Endothelial cell of umbilical vein (primary cell): ENCODE measurements at places on chromosomes 11 and 22. TPM values are rescaled to one million over a fixed set of nuclear protein-coding genes. Genes with fewer than 3 reads are reported as not detected.

CABP4 gene
- 4.2 and 5.0 TPM in 2 replicates for total RNA-seq

SCGB1D2 gene
- total RNA-seq = not detected in 2 replicates

TCF20 gene
- 36.7 and 38.3 TPM in 2 replicates for total RNA-seq

RTN4RL2 gene
- total RNA-seq = 0.83 and 1.3 TPM in 2 replicates

MYBPC3 gene
- not detected in 2 replicates for total RNA-seq

OR52I2 gene
- total RNA-seq = not detected in 2 replicates

RFPL3 gene
- total RNA-seq = not detected in 2 replicates

OR8I2 gene
- not detected in 2 replicates for total RNA-seq

CREB3L1 gene
- total RNA-seq = 0.78 and 0.84 TPM in 2 replicates

MCAM gene
- total RNA-seq = 1,012 and 1,027 TPM in 2 replicates

FDXACB1 gene
- total RNA-seq = 1.4 and 3.3 TPM in 2 replicates

MS4A1 gene
- not detected in 2 replicates for total RNA-seq

GLB1L2 gene
- total RNA-seq = 0.28 and 0.55 TPM in 2 replicates

TMEM151A gene
- total RNA-seq = not detected in 2 replicates

AASDHPPT gene
- total RNA-seq = 29.8 and 34.2 TPM in 2 replicates

TREH gene
- not detected in 2 replicates for total RNA-seq

LMF2 gene
- total RNA-seq = 89.7 and 94.8 TPM in 2 replicates

MRPL17 gene
- 86.8 and 87.2 TPM in 2 replicates for total RNA-seq

OR8D4 gene
- not detected in 2 replicates for total RNA-seq

ZNF280B gene
- total RNA-seq = 3.1 TPM in 2 replicates

TRIM51 gene
- not detected in 2 replicates for total RNA-seq

HNRNPUL2 gene
- 53.4 and 56.2 TPM in 2 replicates for total RNA-seq

GPHA2 gene
- not detected in 2 replicates for total RNA-seq

FOLH1 gene
- 0.53 and 1.4 TPM in 2 replicates for total RNA-seq

TRIOBP gene
- 104 TPM in 2 replicates for total RNA-seq

SYT13 gene
- not detected in 2 replicates for total RNA-seq
